ENCODE measurements at places on chromosomes 12 and 14.

GRCh38 chr12:70096759-70097410 is 146.3 kb upstream of the CNOT2 start:
- no peak for DNase-seq

DNA sequence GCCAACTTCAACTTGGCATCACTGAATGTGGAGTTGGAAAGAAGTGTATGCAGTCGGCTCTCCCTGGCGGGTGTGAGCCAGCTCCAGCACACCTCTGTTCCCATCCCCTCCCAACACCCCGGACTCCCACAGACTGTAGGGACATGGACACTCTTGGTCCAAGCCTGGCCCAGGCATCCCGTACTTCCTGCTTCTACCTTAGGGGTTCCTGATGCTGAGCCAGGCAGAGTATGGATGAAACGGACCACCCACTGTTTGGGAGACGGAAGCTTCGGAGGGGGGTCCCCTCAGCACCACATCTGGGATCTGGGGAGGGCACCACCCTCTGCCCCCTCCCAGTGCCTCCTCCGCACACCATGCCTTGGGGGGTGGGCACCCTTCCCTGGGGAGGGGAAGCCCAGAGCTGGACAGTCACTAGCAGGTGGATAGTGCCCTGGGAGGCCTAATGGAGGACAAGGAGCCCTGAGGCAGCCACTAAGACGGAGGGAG is 62.0 kb downstream of the LGMN start:
- no peak for DNase-seq

DNA sequence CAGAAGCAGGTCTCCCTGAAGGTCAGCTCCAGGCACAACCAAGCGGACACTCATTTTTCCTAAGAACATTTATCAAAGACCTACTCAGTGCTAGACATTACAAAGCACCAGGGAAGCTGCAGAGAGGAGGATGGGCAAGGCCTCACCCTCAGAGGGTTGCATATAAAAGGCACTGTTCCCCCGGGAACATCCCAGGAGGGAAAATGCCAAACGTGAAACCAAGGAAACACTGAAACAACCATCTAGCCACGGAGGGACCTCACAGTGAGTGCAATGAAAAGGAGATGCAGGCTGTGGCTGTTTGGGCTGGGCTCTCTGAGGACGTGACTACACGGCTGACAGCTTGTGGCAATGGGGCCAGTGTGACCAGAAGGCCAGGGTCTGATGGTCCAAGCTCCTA is 117.4 kb upstream of the VASH1 start:
- DNase-seq, result no peak

DNA sequence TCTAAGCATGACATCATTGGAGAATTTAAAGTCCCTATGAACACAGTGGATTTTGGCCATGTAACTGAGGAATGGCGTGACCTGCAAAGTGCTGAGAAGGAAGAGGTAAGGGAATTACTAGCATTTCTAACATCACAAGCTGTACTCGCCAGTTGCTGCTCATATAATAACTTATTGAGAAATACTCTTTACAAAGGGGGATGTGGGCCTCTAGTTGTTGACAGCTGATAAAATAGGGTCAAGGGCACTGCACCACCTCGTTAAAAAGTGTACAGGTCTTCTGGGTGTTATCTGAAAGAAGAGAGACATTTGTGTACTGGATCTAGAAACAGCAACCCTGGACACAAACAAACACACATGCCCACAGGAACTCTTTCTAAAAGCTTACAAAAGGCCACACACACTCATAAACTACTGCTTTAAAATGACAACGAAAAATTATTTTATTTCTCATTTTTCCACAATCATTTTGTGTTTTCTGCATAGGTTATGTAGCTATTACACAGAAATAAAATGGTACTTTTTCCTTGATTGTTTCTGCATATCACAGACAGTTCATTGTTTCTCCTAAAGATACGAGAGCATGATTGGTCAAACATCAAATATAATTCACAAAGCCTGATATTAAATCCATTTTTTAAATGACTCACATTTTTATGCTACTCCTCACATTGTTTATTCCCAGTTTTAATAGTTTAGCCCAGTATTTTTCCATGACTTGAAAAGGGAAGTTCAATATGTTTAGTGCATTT is 391.1 kb downstream of the PAWR start:
- DNase-seq, result no peak

DNA sequence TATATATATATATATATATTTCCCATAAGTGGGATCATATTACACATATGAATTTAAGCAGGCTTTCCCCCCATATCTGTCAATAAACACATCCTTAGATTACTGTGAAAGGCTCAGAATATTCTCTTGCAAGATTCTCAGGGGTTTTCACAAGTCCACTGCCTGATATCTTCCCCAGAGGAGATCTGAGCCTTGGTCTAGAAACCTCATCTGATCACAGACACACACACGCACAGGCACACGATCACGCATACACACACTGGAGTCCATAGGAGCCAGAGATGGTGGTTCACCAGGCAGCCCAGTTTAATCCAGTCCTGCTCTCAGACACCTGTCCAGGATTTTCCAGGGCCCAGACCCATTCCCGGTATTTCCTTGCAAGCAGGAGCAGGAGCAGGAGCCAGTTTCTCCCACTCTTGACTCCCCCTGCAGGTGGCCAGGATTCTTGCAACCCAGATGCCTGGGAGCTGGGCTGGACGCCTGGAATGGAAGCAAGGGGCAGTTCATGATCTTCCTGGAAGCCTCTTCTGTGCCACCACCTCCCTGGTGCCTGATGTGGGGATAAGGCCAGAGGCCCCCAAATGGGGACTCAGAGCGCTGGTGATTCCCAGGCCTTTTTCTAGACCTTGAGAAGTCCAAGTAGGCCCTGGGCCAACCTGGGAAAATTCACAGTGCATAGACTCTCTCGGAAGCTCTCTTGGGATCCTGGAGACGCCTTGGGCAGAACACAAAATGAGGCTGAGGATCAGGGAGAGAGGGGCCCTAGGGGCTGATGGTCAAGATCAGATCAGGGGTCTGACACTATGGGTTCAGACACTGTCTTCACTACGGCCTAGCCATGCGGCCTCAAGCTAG is 16.5 kb upstream of the KRT78 start:
- no peak for DNase-seq

GRCh38 chr12:121102307-121102706 is 30.4 kb upstream of the P2RX7 start:
- no peak for DNase-seq

- DNase-seq, result peak; percentile 39
These were observed 61.7 kb downstream of the FBXO34 start for GRCh38 chr14:55332654-55333570.

- no peak for DNase-seq
These were observed 86.4 kb downstream of the MON2 start for GRCh38 chr12:62552906-62553556.

- DNase-seq, result no peak
These were observed 23.1 kb downstream of the EXD2 start for GRCh38 chr14:69214393-69214792.

GRCh38 chr14:76887191-76887590 is 61.0 kb downstream of the LRRC74A start:
- no peak for DNase-seq

- DNase-seq, result no peak
These were observed 38.5 kb downstream of the OAS2 start for GRCh38 chr12:113016796-113017195.

DNA sequence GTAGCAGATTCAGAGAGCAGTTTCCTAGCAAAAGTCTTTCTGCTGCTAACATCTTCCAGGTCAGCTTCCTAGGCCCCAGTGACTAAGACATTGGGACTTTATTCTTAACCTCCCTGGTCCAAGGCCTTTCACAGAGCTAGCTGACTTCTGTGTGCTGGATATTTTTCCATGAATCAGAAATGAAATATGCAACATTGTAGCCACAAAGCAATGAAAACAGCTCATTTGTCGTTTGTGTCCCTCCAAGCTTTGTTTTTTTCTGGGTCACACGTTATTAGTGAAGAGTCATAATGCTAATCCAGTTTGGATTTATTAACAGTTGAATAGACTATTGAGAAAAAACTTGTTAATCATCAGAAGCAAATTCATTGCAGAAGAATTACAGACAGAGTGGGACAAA is 82.4 kb downstream of the ARF6 start:
- no peak for DNase-seq

GRCh38 chr14:52729925-52730708 is at the start of gene STYX:
Gene STYX, plus strand, starts transcription at chr14:52730166. Its CDS starts 309 bp downstream, at chr14:52730475.
- DNase-seq, result peak; percentile 99

DNA sequence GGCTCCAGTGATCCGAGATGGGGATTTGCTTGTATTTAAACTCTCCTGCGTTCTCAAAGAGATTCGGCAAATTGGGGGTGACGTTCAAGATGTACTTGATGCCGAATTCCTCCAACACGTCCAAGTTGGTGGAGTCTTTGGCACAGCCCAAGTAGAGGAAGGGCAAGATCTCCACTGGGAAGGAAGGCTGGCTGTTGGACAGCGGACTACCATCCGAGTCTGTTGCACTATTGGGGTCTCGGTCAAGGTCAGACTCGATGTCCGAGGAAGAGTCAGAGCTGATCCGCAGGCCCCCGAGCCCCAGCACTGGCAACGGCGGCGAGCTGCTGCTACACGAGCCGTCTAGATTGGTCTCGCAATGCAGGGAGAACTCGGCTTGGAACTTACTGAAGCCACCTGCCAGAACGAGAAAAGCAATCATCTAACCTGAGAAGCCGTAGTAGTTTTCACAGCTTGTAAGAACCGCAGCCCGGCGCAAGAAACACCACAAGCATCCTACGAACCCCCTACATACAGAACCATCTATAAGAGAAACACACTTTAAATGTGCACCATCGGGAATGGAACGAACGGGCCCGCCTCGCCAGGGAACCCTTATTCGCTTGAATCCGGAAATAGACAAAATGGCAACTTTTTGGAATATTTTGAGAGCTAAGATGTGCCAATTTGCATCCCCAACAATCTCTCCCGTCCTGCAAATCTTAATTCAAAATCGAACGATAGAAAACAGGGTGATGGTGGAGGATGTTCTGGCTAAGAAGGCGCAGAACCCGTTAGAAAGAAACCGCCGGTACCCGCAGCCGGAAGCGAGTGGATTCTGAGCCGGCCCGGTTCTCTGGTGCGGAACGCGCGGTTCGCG is 1.4 kb downstream of the DUSP6 start:
- no peak for DNase-seq

- DNase-seq, result no peak
These were observed 591.0 kb upstream of the ATP2B1 start for GRCh38 chr12:90299666-90300065.

DNA sequence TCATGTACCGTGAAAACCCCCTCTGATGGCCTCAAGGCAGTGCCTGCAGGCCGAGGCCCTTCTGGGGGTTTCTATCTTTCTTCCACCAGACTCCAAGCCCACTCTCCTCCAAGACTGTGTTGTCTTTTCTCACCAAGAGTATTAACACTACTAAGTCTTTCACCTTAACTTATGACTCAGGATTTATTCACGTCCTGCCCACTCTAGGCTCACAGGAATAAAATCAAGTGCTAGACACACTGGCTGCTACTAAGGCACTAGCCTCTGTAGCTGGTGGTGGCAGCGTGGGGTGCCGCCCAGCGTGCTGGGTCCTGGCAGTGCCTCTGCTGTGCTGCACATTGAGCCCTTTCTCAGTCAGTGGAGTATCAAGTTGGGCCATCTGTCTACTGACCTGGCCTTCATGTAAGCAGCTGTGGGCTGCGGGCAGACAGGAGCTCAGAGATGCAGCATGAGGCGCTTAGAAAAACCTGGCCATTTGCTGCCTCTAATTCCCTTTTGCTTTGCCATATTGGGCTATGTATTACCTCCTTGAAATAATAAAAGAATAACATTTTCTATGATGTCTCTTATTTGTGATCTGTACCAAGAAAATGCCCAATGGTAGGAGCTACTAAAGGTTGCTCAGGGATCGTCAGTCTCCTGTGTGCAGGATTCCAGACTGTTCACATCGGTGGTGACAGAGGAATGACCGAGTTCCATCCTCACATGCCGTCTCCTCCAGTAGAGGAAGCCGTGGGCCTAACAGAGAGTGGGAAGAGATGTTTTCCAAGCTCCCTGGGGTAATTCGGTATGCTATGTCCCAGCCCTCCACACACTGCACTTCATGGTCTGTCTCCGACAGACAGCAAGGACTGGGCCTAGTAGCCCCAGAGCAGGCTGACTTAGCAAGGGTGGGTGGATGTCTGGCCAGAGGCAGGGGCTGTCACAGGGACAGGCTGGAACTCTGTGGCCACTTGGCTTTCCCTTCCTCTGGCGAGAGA is 39.9 kb downstream of the MAX start:
- no peak for DNase-seq
